ENCODE measurements at places on chromosomes 3 and 15. TPM values are rescaled to one million over a fixed set of nuclear protein-coding genes. Genes with fewer than 3 reads are reported as not detected.

CDHR4 gene
- total RNA-seq, result not detected

TIMP4 gene
- not detected for total RNA-seq

ZNF385D gene
- total RNA-seq, result not detected

GOLGA8R gene
- not detected for total RNA-seq

GALNT15 gene
- total RNA-seq, result not detected

MKRN3 gene
- not detected for total RNA-seq

CFAP91 gene
- 1.3 TPM for total RNA-seq

CNTN4 gene
- 0.26 TPM for total RNA-seq

ROPN1 gene
- not detected for total RNA-seq

LRRC34 gene
- 1.5 TPM for total RNA-seq

CTXND1 gene
- total RNA-seq, result not detected

RFTN1 gene
- total RNA-seq, result 166 TPM

TRPC1 gene
- total RNA-seq, result 0.35 TPM

MESP2 gene
- not detected for total RNA-seq

PLA2G4E gene
- 0.05 TPM for total RNA-seq

COL7A1 gene
- total RNA-seq, result 1.9 TPM

All from GM12878 (cell line).